Muscle of arm (tissue), 14 donors: ENCODE measurements at places on chromosomes 6 and 20. TPM values are rescaled to one million over a fixed set of nuclear protein-coding genes. Genes with fewer than 3 reads are reported as not detected.

DNA sequence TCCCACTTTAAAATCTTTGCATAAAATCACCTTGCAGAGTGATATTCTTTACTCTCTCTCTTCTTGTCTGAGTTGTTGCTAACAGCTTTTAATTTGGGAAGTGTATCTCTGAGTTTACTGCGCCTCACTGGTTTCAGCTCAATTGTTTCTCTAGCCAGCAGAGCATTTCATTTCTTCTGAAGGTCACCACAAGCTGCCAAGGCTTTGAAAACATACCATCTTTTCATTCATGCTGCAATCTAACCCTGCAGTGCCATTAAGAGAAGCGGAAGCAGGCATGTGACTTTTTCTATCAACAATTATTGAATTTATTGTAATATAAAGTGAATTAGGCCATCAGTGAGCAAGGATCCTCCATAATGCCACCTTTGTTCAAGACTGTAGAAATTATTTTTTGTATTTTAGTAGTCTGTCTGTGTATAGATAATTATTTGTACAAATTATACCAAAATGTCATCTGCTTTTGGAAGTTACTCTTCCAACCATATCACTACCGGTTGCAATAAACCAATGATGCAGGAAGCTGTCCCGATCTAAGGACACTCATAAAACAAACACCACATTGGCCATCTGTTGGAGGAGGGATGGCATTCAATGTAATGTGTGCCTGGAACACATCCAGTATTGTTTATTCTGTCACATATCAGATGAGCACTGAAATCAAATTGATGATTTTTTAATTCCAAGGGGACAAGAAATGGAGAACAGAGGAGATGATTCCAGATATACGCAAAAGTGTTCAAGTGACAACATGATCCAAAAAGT lies 26.8 kb downstream of the HS3ST5 start:
- DNase-seq = no peak

DNA sequence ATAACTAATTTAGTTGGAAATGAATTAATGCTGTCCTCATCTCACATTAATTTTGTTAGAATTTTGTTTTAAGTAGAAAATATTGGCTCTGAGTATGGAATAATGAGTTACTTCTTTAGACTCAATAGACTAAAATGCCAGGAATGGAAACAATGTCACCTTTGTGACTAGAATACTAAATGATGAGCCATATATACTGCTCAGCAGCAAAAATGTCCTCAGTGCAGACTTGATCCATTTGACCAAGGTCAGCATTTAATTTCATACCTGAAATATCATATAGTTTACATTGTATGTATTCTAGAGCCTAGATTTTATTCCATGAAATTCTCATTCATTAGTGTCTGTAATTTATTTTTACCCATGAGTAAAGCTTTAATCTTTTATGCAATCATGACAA lies 217.7 kb downstream of the ADGRB3 start:
- DNase-seq = no peak

DNA sequence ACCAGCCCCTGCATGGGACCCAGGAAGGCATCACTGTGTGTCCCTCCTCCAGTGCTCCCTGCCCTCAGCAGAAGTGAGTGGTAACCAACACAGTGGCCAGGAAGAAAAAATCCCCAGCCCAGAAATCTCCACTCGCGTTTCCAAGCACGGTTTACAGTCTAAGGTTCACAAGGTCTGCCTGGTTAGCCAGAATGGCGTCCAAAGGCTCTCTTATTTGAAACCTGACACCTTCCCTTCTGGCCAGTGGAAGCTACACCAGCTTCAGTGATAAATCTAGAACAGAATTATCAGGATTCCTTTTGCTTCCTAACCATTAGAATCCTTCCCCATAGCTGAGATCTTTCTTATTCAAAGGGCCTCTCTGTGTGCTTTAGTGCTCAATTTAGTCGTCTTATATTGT lies 9.2 kb downstream of the LY86 start:
- no peak for DNase-seq

GRCh38 chr20:24871480-24872213 lies 77.4 kb upstream of the CST7 start:
- DNase-seq = no peak

DNA sequence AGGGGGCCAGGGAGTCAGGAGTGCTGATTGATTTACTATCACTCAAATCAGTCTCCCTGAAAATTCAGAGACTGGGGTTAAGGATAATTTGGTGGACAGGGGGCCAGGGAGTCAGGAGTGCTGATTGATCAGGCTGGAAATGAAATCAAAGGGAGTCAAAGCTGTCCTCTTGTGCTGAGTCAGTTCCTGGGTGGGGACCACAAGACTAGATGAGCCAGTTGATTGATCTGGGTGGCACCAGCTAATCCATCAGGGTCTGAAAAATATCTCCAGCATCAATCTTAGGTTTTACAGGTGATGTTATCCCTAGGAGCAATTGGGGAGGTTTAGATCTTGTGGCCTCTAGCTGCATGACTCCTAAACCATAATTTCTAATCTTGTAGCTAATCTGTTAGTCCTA lies 6.1 kb upstream of the AFG1L start:
- no peak for DNase-seq

DNA sequence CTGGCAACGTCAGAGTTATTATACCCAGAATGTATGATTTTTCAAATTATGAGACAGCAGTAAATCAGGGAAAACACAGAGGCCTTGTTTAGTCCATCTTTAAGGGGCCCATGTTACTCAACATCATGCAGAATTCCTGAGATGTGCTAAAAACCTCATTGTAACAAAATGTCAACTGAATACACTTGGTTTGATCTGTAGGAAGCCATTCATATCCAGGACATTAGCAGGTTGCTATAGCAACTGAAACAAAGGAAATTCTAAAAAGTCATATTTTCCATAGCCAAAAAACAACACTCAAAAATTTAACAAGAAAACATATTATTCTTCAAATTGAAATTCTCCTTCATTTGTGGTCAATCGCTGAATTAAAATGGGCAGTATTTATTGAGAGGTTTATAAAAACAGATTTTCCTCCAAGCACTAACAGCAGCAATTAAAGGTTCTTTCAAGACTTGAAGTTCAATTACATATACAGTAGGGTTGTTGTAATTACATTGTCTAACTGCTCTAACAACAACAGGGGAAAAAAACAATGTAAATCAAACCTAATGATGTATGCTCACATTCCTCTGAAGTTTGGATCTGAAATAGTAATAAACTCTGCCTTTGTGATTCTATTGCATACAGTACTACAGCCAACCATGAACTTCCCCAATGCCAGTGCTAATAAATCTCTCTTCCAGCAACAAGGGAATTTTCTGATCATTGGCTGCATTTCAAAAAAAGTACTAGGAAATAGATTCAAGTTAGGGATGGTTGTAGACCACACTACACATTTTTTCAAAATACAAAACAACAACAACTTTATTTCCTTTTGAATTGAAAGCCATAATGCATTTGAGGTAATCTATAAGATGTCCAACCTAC lies 34.9 kb downstream of the COL12A1 start:
- no peak for DNase-seq

DNA sequence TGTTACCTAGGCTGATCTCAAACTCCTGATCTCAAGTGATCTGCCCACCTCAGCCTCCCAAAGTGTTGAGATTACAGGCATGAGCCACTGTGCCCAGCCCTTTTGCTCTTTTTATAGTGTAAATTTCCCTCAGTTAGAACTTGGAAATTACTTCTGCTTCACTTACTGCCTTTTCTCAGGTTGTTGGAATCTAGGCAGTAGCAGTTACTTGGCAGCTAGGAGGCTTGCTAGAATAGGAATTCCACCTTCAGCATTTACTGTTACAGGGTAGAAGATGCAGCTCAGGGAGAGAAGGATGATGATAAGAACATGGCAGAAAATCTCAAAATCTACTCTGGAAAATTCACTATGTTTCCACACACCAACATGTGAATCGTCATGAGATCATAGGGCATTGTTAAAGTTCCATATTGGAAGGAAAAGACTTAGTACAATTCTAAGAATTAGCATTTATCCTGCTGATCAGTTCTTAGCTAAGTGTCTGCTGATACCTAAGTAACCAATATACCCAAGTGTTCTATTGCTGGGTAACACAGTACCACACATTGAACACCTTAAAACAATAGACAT lies 182.2 kb downstream of the SLC16A10 start:
- DNase-seq = no peak

- no peak for DNase-seq
Measured at GRCh38 chr6:112764377-112764776, 417.2 kb downstream of the RFPL4B start.

DNA sequence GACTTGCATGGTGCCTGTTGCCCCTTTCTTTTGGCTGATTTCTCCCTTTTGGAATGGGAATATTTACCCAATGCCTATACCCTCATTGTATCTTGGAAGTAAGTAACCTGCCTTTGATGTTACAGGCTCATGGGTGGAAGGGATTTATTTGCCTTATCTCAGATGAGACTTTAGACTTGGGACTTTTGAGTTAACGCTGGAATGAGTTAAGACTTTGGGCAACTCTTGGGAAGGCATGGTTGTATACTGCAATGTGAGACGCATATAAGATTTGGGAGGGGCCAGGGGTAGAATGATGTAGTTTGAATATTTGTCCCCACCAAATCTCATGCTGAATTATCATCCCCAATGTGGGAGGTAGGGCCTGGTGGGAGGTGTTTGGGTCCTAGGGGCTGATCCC lies 75.5 kb downstream of the SYCP2 start:
- DNase-seq = no peak

DNA sequence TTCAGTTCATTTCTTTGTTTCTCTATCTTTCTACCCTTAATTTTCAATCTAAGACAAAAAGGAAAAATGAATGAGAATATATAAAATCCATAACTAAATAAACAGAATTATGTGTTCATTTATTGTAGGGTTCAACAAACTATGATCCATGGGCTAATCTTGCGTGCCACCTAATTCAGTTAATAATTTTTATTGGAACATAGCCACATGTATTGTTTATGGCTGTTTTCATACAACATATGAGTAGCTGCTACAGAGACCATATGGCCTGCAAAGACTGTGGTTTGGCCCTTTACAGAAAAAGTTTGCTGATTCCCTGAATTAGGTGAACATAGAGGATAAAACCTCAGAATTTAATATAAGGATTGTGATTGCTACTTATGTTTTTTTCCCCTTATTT lies 21.8 kb downstream of the SENP6 start:
- no peak for DNase-seq

DNA sequence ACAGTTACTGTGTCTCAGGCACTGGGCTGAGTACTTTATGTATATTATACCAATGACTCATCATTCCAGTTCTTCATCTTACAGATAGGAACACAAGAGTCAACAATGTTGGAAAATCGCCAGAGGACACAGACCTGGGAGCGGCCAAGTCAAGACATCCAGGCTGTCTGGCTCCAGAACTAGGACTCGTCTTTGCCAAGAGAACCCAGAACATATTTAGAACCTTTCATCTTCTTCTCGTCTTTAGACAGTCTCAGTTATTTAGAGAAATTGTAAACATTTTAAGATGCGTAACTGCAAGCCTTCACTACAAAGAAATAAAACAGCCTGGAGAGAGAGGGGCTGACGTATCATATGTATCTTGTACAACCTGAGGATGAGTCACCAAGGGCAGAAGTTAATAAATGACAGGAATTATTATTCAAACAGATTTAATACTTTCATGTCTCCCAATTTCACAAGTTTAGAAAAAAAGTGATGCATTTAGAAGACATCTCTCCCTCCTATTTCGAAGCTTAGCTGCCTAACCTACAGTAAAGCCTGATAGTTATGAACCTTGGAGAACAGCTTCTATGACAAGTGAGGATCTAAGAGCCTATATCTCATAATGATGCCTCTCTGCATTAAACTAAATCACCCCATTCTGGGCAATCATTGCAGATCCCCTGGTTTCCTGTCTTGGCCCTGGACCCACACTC lies 43.4 kb downstream of the SLC22A3 start:
- no peak for DNase-seq

DNA sequence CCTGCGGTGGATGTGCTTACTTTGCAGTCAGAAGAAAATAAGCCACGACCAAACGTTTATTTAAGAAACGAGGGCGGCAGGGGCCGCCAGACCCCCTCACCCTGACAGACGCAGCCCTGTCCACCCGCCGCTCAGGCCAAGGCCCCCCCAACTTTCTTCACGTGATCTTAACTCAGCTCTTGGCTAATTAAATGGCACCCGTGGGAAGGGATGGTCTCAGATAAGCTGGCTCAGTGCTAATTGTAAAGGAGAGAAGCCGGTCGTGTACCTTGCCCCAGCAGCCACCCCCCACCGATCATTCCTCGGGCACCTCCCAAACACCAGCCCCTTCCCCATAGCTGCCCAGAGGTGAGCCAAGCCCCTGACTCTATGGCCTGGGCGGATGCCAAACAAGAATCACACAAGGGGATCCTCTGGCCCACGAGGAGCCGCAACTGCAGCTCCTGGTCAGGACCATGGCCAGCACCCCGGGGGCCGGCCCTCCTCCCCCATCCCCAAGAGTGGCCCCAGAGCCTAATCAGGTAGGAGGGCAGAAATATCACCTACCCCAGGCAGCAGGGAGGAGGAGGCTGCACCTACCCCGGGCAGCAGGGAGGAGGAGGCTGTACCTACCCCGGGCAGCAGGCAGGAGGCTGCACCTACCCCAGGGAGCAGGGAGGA lies 11.2 kb downstream of the KCNQ2 start:
- DNase-seq = no peak

DNA sequence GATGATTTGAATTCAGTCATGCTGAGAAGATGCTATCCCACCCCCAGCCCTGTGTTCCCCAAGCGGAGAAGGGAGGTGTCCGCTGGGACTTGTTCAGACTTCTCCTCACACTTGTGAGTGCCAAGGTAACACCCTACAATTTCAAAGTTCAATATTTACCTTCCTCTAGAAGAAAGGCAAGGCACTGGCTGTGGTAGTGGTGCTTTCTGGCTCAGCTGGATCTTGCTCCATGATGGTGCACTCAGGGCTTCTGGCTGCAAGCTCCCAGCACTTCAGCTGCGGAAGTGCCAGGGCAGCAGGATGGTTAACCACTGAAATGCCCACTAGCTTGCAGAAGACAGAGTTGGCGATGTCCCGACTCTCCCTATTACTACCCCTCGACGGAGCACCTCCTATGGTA lies 135.4 kb downstream of the MTFR2 start:
- no peak for DNase-seq

DNA sequence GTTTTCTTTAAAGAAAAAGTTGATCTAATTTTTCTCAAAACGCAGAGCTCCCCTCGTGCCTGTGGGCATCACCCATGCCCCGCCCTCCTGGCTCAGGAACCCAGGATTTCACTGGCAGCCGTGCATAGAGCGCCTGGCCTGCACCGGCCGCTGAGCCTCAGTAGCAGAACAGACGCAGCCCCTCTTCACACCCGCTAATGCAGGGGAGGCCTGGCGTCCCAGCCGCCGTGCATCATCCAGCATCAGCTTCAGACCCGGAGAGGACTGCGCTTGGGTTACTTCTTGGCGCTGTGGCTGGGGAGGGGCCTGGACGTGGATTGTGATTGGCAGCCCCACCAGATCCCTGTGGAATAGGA lies 18.1 kb downstream of the RBM38 start:
- no peak for DNase-seq

DNA sequence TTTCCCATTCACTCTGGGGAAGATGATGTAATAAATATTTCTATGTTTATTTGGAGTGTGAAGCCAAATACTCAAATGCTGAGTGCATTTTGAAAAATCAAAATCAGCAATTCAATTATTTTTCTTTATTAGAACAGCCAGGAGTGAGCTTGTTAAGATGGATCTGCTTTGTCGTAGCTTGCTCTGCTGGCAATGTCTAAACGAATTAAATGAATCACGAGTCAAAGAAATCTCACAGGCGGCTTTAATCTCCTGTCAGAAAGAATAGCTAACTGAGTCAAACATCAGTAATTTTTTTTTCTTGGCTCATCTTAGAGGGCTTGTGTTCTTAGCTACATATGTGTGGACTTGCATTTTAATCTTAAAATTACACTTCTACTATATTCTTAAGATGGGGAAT lies 100.2 kb upstream of the HMGN3 start:
- no peak for DNase-seq

The PDCD2 gene
- 46.9 TPM for polyA plus RNA-seq

The RAMACL gene
- polyA plus RNA-seq = not detected

The HTR1E gene
- not detected for polyA plus RNA-seq

The KIF13A gene
- polyA plus RNA-seq = 39.7 TPM
